ENCODE measurements at places on chromosomes 11 and 22.

- DNase-seq: no peak
Observed at GRCh38 chr22:18975434-18976196, 39.5 kb upstream of the PRODH start.

DNA sequence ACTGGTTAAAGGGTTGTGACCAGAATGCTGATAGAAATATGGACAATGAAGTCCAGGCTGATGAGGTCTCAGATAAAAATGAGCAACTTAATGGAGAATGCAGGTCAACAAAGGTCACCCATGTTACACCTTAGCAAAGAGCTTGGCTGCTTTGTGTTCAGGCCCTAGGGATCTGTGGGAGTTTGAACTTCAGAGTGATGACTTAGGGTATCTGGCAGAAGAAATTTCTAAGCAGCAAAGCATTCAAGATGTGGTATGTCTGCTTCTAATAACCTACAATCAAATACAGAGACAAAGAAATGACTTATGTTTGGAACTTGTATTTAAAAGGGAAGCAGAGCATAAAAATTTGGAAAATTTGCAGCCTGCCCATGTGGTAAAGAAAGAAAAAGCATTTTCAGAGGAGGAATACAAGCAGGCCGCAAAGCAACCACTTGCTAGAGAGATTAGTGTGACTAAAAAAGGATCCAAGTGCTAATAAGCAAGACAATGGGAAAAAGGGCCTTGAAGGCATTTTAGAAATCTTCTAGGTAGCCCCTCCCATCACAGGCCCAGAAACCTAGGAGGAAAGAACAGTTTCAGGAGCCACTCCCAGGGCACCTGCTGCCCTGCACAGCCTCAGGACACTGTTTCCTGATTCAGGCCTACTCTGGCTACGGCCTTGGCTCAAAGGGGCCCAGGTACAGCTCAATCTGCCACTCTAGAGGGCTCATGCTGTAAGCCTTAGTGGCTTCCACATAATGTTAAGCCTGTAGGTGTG, 41.3 kb downstream of the TNKS1BP1 start:
- DNase-seq: no peak

DNA sequence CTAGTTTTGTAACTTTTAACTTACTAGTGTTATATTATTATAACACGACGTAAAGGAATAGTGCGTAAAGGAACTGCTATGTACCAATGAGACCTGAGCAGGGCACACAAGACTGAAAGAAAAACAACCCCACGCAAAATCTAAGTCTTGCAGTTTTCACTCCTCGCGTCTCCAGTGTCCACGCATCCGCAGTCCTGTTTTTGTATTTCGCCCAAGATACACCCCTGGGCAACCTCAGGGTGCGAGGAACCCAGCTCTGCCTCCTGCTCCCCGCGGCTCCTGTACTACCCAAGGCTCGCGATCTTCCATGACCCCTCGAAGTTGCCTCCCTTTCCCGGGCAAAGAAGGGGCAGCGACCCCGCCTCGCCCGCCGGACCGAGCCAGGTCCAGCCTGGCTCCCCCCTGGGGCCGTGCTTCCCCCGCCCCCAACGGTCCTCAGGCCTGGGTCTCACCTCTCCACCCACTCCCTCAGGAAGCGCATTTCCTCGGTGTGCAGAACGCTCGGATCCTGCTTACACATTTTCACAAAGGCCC, 393 bp downstream of the ST13 start:
- no peak for DNase-seq

GRCh38 chr11:65134240-65134951, at the start of gene SYVN1:
Gene SYVN1 (minus strand): TSS chr11:65134519. CDS start chr11:65133601, 918 bp downstream.
- DNase-seq: peak; percentile 69

- no peak for DNase-seq
Observed at GRCh38 chr11:62680825-62681240, 2.0 kb upstream of the UBXN1 start.

- no peak for DNase-seq
Observed at GRCh38 chr11:65595131-65595530, 469 bp downstream of the KCNK7 start.

GRCh38 chr11:88167853-88168252, 7.4 kb downstream of the RAB38 start:
- no peak for DNase-seq

- no peak for DNase-seq
Observed at GRCh38 chr11:107263844-107264563, 193.6 kb downstream of the CWF19L2 start.

DNA sequence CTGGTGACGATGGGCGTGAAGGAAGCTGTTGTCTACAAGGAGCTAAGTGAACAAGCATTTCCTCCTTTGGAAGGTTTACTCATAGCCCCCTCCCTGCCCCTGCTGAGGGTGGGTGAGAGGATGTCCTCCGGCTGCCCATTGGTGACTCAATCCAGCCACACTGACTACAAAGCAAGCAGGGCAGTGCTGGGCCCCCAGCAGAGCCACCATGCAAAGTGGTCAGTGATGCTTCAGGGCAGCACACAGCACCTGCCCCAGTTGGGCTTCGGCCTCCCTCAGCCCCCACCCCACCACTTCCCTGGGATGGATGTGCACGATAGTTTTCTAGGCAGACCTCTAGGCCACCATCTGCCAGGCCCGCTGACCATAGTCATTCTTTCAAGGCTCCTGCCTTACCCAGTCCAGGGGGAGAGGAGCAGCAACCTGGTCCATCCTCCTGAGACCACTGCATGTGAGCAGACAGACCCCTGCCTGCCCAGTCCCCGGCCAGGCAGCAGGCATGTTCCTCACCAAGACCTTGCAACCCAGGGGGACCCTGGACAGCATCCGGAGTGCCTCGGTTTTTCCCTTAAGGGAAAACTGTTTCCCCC, 125.1 kb downstream of the BCR start:
- no peak for DNase-seq

DNA sequence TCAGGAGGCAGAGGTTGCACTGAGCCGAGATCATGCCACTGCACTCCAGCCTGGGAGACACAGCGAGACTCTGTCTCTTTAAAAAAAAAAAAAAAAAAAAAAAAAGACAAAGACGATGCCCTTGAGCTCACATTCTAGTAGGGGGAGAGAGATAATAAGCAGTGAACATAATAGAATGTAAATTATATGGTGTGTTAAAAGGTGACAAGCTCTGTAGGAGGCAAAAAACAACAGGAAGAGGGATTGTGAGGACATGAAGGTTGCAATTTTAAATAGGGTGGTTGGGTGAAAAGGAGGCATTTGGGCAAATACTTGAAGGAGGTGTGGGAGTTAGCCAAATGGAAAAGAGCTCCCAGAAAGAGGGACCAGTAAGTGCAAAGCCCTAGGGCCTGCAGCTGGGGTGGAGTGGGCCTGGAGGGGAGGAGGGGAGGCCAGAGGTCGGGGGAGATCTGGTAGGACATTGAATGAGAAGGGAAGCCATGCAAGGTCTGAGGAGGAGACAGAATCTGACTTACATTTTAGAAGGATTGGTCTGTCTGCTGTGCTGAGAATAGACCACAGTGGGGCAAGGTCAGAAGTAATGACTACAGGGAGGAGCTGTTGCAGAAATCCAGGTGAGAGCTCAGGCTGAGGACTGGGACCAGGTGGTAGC, 26.6 kb downstream of the P2RY2 start:
- no peak for DNase-seq

DNA sequence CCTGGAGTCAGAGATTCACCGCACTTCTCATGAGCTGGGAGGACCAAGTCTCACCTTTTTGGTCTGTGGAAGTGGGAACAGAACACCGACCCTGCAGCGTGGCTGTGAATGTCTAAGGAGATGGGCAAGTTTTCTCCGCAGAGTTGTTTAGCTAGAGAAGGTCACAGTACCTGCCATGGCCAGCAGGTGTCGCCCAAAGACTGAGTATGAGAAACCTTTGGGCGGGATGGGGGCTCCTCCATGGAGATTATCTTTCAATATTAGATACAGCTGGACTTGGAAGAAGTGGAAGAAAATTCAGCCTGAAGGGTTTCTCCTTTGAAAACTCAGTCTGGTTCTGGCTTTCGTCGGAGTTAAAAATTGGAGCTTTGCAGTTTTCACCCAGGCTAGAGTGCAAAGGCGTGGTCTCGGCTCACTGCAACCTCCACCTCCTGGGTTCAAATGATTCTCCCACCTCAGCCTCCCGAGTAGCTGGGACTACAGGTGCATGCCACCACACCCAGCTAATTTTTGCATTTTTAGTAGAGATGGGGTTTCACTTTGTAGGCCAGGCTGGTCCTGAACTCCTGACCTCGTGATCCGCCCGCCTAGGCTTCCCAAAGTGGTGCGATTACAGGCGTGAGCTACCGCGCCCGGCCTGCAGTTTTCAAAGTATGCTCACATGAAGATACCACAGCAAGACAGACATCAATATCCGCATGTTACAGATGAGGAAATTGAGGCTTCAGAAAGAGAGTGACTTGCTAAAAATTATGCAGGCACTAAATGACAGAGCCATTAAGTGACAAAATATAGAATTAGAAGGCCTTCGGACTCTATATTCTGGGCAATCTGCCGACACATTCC, 10.7 kb upstream of the DSCAML1 start:
- DNase-seq: no peak

DNA sequence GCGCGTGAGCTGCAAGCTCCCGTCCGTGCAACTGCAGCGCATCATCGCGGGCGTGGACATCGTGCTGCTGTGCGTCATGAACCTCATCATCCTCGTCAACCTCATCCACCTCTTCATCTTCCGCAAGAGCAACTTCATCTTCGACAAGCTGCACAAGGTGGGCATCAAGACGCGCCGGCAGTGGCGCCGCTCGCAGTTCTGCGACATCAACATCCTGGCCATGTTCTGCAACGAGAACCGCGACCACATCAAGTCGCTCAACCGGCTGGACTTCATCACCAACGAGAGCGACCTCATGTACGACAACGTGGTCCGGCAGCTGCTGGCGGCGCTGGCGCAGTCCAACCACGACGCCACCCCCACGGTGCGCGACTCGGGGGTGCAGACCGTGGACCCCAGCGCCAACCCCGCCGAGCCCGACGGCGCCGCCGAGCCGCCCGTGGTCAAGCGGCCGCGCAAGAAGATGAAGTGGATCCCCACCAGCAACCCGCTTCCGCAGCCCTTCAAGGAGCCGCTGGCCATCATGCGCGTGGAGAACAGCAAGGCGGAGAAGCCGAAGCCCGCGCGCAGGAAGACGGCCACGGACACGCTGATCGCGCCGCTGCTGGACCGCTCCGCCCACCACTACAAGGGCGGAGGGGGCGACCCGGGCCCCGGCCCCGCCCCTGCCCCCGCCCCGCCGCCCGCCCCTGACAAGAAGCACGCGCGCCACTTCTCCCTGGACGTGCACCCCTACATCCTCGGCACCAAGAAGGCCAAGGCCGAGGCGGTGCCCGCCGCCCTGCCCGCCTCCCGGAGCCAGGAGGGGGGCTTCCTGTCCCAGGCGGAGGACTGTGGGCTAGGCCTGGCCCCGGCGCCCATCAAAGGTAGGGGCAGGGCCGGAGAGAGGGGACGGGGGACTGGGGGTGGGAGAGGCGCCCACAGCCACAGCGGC, 7.3 kb downstream of the PANX2 start:
- DNase-seq: no peak

GRCh38 chr22:49781289-49781782, 46.3 kb downstream of the BRD1 start:
- no peak for DNase-seq

DNA sequence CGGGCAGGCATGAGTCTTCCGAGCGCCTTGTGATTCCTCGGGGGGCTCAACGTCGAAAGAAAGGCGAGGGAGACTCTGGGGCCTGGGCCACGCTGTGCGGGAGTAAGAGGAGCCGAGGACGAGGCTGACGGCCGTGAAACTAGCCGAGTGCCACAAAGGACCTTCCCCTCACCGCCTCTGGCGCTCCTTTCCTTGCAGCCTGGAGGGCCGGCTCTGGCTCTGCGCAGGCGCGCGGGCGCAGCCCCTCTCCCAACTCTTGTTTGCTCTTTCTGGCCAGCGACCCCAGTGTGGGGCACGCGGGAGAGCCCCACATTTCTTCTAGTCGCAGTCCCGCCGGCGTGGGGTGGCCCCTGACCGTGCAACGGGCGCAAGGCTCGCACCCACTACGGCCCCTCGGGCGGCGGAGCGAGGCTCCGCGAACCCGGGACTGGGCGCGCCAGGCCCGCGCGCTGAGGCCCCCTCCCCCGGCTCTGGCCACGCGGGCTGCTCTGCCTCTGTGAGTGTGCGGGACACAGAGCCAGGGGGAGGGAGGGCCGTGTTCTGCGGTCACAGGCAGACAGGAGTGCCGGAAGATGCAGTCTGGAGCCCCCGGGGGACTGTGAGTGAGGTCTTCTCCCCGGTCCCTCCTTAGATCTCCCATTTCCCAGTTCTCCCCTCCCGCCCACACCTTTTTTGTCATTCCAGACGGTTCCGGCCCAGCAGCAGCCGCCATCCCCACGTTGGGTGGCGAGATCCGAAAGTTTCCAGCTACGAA, 1.0 kb upstream of the TOB2 start:
- no peak for DNase-seq

DNA sequence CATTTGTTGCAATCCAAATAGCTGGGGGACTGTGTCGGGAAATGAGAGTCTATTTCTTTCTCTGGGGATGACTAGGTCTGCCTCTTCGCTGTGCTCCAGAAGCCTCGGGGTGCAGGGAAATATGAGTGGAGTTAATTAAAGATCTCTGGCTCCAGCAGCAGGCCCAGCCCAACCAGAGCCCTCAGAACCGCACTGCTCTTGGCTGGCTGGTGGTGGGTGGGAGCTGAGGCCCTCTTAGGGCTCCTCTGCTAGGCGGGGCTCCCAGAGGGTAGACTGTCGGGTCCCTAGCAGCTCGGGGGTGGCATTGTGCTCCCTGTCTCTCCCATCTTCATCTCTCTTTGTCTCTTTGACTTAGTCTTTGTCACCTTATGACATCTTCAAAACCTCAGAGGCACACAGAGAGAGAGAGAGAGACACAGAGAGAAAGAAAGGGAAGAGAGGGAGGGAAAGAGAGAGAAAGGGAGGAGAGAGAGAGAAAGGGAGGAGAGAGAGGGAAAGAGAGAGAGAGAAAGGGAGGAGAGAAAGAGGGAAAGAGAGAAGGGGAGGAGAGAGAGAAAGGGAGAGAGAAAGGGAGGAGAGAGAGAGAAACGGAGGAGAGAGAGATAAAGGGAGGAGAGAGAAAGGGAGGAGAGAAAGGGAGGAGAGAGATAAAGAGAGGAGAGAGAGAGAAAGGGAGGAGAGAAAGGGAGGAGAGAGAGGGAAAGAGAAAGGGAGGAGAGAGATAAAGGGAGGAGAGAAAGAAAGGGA, 20.2 kb downstream of the MPPED1 start:
- no peak for DNase-seq

GRCh38 chr11:1896923-1897322, 5.2 kb upstream of the PRR33 start:
- DNase-seq: no peak

- DNase-seq: no peak
Observed at GRCh38 chr11:133065847-133066485, 466.3 kb downstream of the OPCML start.

DNA sequence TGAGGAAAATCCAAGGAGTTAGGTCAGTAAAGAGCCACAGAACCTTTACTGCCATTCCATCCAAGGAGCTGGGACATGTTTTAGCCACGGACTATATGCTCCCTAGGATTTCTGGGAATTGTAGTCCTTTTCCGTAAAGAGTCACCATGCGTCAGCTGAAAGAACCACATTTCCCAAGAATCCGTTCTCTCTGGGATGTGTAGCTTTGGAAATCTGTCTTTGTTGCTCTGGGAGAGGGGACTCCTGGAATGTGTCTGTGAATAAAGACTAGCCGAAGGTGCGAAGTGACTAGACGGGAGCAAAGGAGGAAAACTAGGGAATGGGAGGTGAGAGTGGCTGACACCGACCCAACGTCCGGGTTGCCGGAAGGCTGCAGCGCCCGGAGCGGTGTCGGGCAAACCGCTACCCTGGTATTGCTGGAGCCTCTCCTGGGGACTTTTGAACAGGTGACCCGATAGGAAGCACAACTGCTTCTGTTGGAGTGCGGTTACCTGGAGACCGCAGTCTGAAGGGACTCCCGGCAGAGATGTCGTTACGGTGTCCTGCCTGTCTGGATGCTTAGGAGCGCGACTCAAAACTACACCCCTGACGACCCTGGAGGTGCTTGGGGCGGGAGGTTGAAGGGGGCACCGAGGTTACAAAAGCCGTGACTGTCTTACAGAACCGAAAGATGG, at the start of gene IFTAP:
Gene IFTAP, plus strand, starts transcription at position 187 of the 674 bp plus-strand sequence. CDS start 15,602 bp downstream, outside the sequence.
- peak; percentile 66 for DNase-seq

All from NCI-H2107 (cell line).